ENCODE measurements at places on chromosomes 11 and 22.

- DNase-seq, result no peak
Measured at GRCh38 chr22:44412136-44412731, 85.8 kb downstream of the RTL6 start.

GRCh38 chr22:36281781-36282327 is 28.9 kb downstream of the APOL1 start:
- DNase-seq, result no peak

- DNase-seq, result no peak
Measured at GRCh38 chr22:49576241-49577141, 251.2 kb downstream of the BRD1 start.

DNA sequence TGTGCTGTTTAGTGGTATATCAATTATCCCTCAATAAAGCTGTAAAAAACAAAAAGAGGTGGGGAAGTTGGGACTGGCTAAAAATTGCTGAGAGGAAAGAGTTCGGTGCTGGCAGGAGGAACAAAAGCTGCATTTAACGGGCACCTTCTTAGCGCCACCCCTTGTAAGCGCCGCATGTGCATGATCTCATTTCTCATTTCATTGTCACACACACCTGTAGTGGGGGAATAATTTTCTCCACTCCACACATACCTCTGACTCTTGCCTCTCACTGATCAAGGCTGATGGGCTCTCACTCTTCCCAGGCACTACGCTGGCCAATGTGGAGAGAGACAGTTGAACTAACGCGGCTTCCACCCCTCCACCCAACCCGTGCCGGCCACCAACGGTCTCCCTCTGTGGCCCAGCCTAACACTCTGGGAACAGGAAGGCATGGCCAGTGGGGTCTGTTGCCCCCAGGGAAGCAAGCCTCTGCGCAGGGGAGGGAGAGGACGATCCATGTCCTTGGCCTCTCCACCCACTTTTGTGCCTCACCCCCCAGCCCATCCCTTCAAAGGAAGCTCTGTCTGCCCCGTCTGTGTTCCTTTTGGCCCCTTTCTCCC is 186.7 kb upstream of the SYT13 start:
- no peak for DNase-seq

- no peak for DNase-seq
Measured at GRCh38 chr22:37107816-37108621, 1.5 kb downstream of the TMPRSS6 start.

DNA sequence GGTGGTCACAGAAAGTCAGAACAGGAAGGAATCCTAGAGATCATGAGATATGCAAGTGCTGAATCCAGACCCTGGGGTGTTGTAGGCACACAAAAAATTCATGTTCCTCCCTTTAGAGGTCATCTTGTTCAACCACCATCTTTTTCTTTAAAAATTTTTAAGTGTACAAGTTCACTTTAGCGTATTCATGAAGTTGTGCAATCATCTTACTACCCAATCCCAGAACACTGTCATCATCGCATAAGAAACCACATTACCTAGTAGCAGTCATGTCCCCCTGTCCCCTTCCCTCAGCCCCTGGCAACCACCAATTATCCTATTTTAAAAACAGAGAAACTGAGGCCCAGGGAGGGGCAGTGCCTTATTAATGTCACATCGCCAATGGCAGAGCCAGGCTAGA is 20.3 kb upstream of the WNT11 start:
- no peak for DNase-seq

DNA sequence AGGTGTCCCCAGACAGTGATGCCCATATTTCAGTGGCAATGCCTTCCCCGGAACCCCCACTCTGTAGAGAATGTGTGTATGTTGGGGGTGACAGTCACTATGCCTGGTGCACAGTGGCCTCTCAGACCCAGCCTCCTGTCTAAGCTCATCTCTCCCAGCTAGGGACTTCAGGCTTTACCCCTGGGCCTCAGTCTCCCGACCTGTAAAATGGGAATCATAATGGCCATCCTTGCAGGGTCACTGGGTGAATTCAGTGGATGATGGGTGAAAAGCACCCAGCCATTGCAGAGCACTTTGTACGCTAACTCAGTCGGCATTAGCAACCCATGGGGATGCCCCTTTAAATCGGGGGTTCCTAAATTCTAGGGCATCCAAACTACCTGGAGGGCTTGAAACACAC is 18.9 kb downstream of the FGF3 start:
- no peak for DNase-seq

DNA sequence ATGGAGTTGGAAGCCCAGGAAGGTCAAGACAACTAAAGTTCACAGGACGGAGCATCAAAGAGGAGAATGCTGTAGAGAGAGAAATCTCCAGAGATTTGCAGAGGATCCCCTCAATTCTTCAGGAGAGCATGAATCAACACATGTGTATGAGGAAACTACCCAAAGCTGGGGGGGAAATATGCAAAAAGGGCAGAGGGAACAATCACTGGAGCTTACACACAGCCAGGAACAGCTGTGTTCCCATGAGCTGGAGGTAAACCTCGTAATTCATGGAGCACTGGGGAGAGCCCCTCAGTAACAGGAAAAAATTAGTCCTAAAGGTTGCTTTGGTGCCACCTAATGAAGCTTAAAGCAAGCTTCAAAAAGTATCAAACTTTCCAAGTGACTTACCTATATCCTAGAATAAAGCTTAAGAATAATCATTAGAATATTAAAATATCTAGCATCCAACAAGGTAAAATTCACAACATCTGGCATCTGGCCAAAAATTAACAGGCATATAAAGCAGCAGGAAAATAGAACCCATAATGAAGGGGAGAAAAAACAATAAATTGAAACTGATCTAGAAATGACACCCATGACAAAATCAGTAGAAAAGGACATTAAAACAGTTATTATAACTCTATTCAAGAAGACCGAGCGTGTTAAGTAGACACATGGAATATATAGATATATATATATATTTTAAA is 134.2 kb downstream of the STK33 start:
- no peak for DNase-seq

GRCh38 chr11:36463781-36464180 is 46.3 kb downstream of the TRAF6 start:
- no peak for DNase-seq

DNA sequence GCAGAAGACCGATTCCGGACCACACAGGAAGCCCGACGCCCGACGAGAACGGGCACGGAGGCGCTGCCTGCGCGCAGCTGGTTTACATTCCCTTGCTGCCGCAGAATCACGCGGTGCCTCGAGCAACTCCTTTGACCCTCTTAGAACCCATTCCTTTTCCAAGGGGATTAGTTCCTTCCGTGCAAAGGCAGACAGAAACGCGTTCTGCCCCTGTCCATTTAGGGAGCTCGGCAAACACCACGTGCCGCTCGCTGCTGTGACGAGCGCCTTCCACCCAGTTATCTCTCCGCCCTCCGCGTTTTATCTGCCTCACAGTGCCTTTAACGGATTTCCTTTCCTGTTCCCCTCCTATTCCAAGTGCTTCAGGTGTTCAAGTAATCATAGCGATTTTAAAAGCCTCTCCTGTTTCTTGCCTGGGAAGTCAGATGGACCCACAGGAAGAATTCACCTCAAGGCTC is 24.1 kb upstream of the MICAL3 start:
- no peak for DNase-seq

DNA sequence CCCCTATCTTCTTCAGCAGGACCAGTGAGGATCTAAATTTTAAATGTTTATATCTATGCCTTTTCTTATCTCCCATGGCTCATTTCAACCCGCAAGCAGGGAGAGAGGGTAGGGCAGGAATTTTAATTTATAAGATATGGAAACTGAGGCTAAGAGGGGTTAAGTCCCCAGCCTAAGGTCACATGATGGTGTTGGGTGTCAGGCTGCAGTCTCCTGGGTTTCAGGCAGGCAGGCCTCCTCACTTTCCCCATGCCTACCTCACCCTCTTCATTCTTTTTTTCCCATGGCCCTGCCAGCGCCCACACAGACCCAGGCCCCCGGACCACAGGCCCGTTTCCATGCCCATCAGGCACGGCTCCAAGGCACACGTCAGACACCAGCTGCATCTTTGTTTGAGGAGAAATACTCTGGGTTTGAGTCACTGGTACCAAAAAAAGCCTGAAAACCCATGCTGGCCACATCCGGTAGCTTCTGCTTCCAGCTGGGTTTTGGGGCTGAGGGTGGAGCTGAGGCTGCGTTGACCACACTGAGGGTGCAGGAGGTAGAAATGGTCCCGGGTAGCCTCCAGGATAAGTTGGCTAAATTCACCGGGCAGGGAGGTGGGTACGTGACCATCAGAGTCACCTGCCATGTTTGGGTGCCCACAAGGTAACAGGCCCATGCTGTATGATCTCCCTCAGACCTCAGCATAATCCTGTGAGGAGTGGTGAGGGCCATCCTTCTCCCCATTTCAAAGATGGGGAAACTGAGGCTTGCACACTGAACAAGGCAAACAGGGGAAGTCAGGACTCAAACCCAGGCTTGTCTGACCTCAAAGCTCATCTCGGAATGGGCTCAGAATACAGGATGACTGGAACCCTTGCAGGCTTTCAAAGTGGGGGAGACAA is 7.5 kb downstream of the CRYBB1 start:
- peak; percentile 32 for DNase-seq

DNA sequence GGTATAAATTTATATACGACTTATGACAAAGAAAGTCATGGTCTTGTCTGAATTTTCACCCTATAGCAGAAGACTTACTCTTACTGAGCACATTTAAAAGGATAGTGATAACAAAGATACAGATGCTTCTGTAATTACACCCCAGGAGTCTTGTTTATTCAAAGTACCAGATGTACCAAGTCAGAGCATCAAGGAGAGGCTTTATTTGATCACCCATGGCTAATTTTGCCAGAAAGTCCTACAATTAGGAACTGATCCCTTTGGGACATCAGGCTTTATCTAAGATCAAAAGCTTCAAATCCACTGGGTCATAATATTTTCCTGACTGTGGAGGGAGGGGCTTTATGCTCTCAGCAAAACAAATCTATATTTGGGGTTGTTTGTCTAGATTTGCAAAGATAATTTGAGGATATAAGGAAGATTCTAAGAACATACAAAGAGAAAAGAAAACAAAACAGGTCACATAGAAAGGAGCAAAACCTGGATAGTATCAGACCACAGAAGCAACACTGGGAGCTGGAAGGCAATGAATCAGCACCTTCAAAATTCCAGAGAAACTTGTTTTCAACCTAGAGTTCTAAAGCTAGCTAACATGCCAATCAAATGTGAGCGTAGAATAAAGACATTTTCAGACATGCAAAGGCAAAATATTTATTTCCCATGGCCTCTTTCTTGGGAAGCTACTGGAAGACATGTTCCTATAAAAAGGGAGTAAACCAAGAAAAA is 124.8 kb upstream of the CSNK2A3 start:
- DNase-seq, result no peak

DNA sequence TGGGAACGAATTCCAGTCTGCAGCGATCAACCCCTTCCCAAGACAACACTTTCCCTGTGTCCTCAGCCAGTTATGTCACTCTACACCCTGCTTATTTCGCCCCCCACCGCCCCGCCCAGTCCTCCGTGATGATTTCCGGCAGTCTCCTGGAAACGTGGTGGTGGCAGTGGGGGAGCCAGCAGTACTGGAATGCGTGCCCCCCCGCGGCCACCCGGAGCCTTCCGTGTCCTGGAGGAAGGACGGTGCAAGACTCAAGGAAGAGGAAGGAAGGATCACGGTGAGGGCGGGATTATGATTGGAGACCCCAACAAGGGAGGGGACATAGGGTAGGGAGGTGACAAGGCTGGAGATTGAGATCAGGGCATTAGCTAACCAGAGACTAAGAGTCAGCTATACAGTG is 4.1 kb downstream of the ROBO3 start:
- no peak for DNase-seq

DNA sequence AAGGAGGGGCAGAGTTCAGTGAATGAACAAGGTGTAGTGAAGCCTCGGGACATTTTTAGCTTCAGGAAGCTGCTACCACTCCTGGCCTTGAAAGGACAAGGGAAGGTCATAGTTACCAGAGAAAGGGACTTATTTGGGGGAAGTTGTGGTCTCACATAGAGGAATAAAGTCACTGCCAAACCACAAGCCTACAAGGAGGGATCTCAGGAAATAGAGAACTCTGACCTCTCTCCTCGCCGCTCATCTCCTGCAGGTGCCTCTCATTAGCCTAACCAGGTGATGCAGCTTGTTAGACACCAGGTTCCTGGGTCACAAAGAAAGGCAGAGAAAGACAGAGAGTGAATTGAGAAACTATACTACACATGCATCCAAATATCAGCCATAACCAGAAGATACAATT is 14.3 kb upstream of the TOLLIP start:
- no peak for DNase-seq

- no peak for DNase-seq
Measured at GRCh38 chr11:117097389-117098268, 599 bp downstream of the SIK3 start.

DNA sequence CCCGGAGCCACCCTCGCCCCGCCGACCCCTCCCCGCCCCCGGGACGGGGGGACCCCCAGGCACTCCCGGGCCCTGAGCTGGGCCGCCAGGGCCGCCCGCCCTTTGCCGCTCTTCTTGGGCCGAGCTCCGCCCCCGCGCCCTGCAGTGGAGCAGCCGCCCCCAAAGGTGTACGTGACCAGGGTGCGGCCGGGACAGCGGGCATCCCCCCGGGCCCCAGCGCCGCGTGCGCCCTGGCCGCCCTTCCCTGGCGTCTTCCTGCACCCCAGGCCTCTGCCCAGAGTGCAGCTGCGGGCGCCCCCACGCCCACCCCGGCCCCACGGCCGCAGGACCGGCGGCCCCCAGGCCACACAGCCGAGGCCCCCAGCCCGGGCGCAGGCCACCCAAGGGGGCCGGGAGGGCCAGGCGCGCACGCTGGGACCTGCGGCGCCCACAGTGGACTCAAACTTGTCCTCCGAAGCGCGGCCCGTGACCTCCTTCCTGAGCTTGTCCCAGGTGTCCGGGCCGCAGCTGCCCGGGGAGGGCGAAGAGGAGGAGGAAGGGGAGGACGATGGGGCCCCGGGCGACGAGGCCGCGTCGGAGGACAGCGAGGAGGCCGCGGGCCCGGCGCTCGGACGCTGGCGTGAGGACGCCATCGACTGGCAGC is 7.4 kb downstream of the B4GALNT4 start:
- DNase-seq, result no peak

- DNase-seq, result no peak
Measured at GRCh38 chr22:17980015-17980590, 44.3 kb downstream of the MICAL3 start.

GRCh38 chr11:60282286-60282685 is 1.8 kb downstream of the MS4A4A start:
- no peak for DNase-seq

DNA sequence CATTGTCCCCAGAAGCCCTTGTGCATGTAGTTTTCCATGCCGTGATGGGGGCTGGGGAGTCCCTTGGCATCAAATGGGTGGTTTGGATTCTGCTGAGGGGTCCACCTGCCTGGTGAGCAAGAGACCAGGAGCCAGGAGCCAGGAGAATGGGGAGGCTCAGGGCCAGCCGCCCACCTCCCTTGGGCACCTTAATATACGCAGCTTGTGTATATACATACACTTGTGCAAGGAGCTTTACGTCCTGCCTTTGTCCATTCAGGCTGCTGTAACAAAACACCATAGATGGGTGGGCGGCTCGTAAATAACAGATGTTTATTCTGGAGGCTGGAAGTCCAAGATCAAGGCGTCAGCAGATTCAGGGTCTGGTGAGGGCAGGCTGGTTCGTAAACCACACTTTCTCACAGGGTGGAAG is 62.5 kb downstream of the SMIM38 start:
- no peak for DNase-seq

All from CD4-positive, alpha-beta T cell treated with Interleukin-6 at 100 ng/mL for 8 hours (primary cell).